Smooth muscle cell of trachea (primary cell): ENCODE measurements at places on chromosomes 3 and 15. TPM values are rescaled to one million over a fixed set of nuclear protein-coding genes. Genes with fewer than 3 reads are reported as not detected.

Gene LMOD3
- under 0.01 and 0.15 TPM in 2 replicates for total RNA-seq

Gene UBP1
- 48.0 and 54.3 TPM in 2 replicates for total RNA-seq

Gene GREM1
- 141 and 1,212 TPM in 2 replicates for total RNA-seq

Gene MYZAP
- under 0.01 TPM in 1 of 2 replicates, not detected in the other for total RNA-seq

Gene GABRA5
- total RNA-seq, result not detected in 2 replicates

Gene SLC28A2
- not detected in 2 replicates for total RNA-seq

Gene SLC25A20
- 18.5 and 28.8 TPM in 2 replicates for total RNA-seq

Gene MRPL46
- 11.6 and 19.3 TPM in 2 replicates for total RNA-seq

Gene ACKR4
- 32.6 and 33.6 TPM in 2 replicates for total RNA-seq

Gene MAP6D1
- total RNA-seq, result 1.9 and 2.3 TPM in 2 replicates

Gene GBE1
- total RNA-seq, result 250 and 255 TPM in 2 replicates

Gene P2RY1
- 4.0 and 4.1 TPM in 2 replicates for total RNA-seq

Gene ALPK3
- total RNA-seq, result 0.33 and 0.87 TPM in 2 replicates

Gene PLSCR4
- total RNA-seq, result 20.3 and 21.7 TPM in 2 replicates

Gene GDPGP1
- 5.5 and 10.4 TPM in 2 replicates for total RNA-seq

Gene SPTBN5
- total RNA-seq, result 0.29 and 0.83 TPM in 2 replicates

Gene GOLGA6D
- total RNA-seq, result 0.17 TPM in 1 of 2 replicates, not detected in the other

Gene PLAAT1
- not detected in 2 replicates for total RNA-seq

Gene ERICH6
- total RNA-seq, result 0.15 and 0.17 TPM in 2 replicates

Gene NR1I2
- total RNA-seq, result not detected in 2 replicates

Gene MYL3
- not detected in 2 replicates for total RNA-seq

Gene TEX55
- not detected in 2 replicates for total RNA-seq

Gene GOLGA8M
- total RNA-seq, result 0.73 and 1.2 TPM in 2 replicates

Gene MTMR10
- 12.1 and 16.3 TPM in 2 replicates for total RNA-seq

Gene CACNA2D2
- total RNA-seq, result not detected in 2 replicates

Gene CHDH
- 0.15 and 0.99 TPM in 2 replicates for total RNA-seq
